ENCODE measurements at places on chromosomes 3 and 15.

DNA sequence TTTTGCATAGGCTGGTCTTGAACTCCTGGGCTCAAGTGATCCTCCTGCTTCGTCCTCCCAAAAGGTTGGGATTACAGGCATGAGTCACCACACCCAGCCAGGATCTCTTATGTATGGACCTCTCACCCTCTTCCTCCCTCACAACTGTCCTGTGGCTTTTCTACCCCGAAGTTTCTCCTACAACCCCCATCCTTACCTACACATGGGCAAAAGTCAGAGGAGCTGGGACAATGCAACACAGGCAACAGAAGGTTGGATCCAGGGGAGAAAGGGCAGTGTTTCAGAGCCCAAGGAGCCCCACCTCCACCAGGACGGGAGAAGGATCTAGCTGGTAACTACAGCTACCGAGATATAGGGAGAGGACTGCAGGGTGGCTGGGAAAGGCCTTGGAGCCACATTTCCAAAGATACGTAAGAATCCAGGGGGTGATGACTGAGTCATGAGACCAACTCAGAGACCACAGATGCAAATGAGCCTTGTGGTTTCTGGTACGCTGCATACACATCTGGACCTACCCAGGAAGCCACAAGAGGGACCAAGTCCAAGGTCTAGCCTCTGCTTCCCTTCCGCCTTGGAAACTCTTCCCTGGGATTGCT, 13.6 kb downstream of the IGDCC4 start:
- DNase-seq: no peak

GRCh38 chr3:64063207-64063982, 40.1 kb upstream of the PSMD6 start:
- no peak for DNase-seq

DNA sequence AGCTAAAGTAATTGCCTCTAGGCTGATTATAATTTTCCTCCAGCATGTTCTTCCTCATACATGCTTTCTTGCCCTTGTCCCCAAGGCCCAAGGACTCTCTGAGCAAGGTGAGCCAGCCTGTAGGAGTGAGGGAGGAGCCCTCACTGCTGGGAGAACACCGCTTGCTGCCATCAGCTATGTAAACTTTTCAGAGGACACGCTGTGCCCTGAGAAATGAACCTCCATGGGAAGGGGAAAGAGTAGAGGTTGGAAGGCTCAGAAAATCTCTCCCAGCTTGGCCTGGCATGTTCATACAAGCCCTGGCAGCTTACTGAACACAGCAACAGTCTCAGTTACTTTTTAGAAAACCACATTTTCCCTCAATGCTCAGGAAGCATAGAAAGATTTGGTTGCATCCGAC, 103.0 kb upstream of the SLC24A5 start:
- DNase-seq: no peak

DNA sequence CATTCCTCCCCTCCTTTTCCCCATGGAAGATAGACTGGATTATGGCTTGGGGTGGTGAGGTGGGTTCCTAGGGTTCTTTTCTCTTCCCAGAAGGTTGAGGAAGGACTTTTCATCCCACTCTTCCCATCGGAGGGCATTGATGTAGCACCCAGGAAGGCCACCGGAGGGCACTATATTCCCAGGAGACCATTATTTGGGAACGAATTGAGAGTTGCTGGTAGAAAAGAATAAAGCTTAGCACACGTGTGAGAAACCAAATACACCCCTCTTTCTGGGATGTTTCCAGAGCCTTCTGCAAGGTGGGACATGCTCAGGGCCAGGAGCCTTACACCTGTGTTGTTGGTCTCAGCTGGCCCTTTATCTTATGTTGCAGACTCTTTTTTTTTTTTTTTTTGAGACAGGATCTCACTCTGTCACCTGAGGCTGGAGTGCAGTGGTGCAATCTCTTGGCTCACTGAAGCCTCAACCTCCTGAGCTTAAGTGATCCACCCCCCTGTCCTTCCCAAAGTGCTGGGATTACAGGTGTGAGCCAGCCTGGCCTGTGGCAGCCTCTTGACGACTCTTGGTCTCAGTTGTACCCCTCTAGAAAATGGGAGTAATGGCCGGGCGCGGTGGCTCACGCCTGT, 6.3 kb upstream of the CDC25A start:
- peak; percentile 82 for DNase-seq

GRCh38 chr15:99536422-99537040, 29.3 kb upstream of the MEF2A start:
- no peak for DNase-seq

DNA sequence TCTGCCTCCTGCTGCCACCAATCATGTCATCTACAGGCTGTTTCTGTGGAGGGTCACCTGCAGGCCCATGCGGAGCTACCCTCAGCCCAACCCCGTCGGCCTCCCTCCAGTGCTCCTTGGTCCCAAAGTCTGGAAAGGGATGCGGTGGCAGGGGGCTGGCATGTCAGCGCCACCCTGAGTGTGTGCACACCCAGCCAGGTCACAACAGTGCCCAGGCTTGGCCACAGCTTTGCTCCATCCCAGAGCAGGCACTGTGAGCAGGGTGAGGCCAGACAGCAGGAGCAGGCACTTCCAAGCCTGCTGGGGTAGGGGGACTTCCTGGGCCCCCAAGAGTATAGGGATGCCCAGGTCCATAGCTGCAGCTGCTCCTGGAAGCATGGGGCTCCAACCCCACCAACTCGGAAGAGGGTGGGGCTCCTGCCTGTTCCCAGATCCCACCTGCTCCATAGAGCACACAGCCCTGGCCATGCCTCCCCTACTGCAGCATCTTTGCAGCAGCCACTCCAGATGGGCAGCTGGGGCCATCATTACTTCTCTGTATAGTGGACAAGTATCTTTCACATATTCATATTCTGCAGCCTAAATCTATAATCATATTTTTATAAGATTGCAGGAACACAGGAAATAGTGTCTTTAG, 109.3 kb downstream of the CBLB start:
- DNase-seq: no peak

GRCh38 chr3:45311953-45312801, 76.2 kb upstream of the LARS2 start:
- no peak for DNase-seq

- DNase-seq: no peak
Observed at GRCh38 chr3:43696441-43696840, 5.7 kb downstream of the ABHD5 start.

DNA sequence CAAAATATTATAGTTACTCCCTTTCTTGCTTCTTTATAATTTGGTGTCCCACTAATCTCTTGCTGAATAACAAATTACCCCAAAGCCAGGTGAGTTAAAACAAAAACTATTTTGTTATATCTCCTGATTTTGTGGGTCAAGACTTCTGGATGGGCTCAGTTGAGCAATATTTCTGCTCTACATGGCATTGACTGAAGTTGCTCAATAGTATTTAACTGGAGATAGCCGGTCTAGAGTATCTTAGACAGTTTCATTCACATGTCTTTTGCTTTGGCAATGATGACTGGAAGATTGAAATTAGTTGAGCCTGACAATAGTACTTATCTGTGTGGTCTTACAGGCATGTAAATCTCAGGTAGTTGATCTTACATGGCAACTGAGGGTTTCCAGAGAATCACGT, 51.0 kb upstream of the TP63 start:
- DNase-seq: no peak

DNA sequence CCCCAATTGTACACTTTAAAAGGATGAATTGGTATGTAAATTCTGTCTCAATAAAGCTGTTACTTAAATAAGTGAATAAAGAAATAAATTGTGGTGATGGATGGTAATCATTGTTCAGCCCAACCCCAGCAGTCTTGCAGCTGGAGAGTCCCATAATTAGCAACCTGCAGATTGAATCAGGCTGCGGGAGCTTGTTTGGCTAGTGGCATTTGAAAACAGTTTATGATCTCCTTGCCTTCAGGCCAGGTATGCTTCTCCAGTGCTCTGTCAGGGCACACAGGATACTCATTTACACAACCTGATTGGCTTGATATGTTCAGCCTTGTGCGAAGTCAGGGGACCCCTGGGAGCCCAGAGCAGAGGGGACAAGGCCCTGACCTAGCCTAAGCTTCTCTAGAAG, 16.5 kb upstream of the TSEN2 start:
- no peak for DNase-seq

DNA sequence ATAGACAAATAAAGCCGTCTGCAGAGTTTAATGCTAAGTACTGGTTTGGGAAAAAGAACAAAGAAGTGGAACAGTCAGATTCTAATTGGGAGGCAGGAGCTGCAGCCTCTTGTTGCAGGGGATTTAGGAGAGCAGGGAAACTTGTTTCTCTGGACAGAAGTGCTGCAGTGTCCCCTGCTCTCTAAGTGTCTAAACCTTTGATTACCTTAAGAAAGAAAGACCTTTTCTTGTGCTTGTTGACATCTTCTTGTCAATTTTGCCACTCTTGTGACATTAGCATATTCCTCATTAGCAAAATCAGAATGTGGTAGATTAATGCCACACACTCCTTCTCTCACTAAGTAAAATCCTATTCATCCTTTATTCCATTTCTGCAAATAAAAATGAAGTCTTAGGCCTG, 38.8 kb downstream of the TRAT1 start:
- DNase-seq: no peak

- no peak for DNase-seq
Observed at GRCh38 chr3:40189118-40189517, 120.4 kb upstream of the EIF1B start.

DNA sequence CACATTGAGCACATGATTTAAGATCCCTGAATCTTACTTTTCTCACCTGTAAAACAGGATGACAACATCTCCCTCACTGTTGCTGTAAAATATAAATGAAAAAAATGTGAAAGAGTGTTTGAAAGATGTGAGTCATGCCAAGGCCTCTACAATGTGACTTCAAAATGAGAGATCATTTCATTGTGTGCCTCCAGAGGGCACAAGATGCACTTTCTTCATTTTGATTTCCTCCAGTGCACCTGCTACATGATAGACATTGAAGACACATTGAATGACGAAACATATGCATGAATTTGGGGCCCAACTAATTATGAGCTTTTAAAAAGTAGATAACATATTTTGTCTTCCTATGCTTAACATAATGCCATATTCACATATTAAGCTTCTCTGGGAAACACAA, 170.3 kb downstream of the MOBP start:
- DNase-seq: no peak

- DNase-seq: no peak
Observed at GRCh38 chr3:44414517-44415090, 62.9 kb downstream of the ZNF445 start.

DNA sequence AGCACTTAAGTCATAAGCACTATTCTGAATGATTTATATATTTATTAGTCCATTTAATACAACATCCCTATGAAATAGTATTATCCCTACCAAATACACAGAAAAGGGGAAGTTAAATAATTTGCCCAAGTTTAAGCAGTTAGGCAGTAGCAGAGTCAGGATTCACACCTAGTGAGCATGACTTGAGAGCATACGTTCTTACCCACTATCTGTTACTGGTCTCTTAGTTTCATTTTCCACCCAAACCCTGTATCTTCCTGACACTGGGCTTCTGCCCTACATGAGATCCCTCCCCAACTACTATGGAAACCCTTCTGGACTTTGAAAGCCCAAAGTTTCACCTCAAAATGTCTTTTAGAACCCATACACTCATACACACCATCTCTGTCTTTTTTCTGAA, 4.4 kb upstream of the ATOSA start:
- no peak for DNase-seq

DNA sequence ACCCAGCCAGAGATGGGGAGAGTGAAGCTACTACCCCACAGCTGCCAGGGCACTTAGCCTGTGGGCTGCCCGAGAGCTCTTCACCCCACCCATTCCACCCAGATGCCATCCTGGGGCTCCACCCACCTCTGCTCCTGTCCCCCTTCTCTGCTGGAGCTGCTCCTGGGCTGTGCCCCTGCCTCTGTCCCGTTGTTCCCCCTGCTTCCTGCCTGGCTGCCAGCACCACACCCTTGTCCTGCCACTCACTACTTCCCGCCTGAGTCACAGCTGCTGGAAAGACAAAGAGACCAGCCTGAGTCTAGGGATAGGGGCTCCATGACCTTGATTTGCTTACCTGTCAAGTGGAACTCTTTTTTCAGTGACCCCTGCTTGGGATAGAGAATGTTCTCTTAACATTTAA, 12.4 kb downstream of the GNAI2 start:
- DNase-seq: no peak

GRCh38 chr3:42301446-42302175, 35.6 kb upstream of the CCK start:
- no peak for DNase-seq

GRCh38 chr15:91879158-91879557, 25.6 kb downstream of the SLCO3A1 start:
- DNase-seq: no peak
